ENCODE measurements at places on chromosomes 7 and 10.

DNA sequence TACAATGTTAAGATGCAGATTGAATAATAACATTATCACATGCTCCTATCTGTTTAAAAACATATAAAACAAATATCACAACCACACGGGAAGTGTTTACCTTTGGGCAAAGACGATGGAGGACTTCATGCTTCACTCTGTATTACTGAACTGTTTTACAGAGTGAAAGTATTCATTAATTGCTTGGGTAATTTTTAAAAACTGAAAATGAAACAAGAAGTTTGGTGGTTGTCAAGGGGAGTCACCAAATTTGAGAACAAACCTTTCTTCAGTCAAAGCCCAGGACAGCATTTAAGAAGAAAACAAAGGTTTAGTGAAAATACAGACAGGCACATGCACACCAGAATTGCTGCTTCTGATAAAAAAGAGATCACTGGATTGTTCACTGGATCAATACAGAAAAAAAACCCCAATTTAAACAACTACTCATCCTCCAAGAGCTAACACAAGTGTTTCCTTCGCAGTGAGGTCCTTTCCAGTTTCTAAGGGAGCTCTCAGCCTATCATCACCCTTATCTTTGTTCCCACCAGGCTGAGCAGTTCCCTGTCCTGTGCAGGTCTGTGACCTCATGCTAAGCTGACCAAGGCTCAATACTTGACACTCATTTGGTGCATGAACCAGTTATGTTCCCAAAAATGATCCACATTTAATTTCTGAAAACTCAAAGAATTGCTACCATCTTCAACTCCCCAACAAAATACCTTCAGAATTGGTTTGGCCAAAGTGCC, 8.8 kb downstream of the PARP12 start:
- no peak for DNase-seq

- DNase-seq: no peak
Measured at GRCh38 chr7:102874966-102875365, 37.8 kb upstream of the LRRC17 start.

GRCh38 chr10:102994531-102995295, 76.6 kb downstream of the CNNM2 start:
- DNase-seq: no peak

- DNase-seq: no peak
Measured at GRCh38 chr10:15222511-15222910, 54.0 kb upstream of the NMT2 start.

- no peak for DNase-seq
Measured at GRCh38 chr7:109639561-109639960, 1069.9 kb downstream of the DNAJB9 start.

Data from cortex of kidney (tissue), 1 donor.